OCI-LY7 (cell line): ENCODE measurements at places on chromosomes 7 and 10. TPM values are rescaled to one million over a fixed set of nuclear protein-coding genes. Genes with fewer than 3 reads are reported as not detected.

GRCh38 chr7:111012799-111013675 is 77.9 kb upstream of the LRRN3 start:
- DNase-seq, result no peak

GRCh38 chr7:143214789-143215679 is 6.8 kb upstream of the TAS2R40 start:
- DNase-seq, result peak; percentile 89

GRCh38 chr10:121284936-121285335 is 313.3 kb downstream of the FGFR2 start:
- no peak for DNase-seq

DNA sequence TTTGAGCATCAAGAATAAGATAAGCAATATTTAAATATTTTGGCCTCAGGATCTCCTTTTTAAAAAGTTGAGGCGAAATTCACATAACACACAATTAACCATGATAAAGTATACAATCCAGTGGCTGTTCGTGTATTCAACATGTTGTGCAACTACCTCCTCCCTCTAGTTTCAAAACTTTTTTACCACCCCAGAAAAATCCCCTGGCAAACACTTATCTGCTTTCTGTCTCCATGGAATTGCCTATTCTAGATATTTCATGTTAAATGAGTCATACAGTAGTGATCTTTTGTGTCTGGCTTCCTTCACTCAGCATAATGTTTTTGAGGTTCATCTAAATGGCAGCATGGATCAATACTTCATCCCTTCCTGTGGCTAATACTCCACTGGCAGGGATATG is 31.8 kb upstream of the IL15RA start:
- DNase-seq, result no peak

The AKR1C3 gene
- not detected in 2 replicates for total RNA-seq

The H2BK1 gene
- not detected in 2 replicates for total RNA-seq

The RARRES2 gene
- total RNA-seq, result not detected in 2 replicates
